ENCODE measurements at places on chromosomes 5 and 9.

DNA sequence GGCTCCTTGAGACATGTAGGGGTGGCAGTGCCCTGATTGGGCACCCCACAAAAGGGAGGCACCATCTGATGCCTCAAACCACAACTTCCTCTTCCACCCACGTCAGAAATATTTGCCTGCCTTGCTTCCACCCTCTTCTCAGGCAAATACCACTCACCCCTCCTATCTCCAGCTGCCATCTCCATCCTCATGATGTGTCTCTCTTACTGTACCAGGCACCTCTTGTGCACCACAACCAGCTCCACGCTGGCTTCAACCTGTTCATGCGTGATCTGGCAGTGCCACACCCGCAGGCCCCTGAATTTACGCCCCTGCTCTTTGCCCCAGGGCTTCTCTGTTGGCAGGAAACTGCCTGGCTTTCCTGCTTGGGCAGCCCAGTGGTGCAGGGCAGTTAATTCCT lies 87.8 kb upstream of the HSPA9 start:
- DNase-seq, result peak; percentile 28

DNA sequence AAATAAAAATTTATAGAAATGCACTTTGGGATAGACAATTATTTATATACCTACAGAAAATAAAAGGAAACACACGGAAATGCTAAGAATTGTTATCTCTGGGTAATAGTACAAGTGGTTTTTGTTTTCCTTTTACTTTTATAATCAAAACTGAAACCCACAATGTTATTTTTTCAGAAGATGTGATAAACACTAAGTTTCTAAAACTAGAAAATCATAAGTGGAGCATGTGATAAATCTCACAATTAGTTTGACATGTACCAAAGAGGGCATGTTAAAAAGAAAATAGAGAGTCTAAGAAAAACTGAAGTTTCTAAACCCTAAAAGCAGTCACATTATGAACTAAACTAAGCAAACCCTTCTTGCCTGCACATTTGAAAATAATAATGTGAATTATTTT lies 61.1 kb downstream of the OXCT1 start:
- DNase-seq, result no peak

- DNase-seq, result no peak
Observed at GRCh38 chr5:78887384-78888118, 97.6 kb downstream of the ARSB start.

GRCh38 chr9:135989722-135990467 lies 28.7 kb upstream of the UBAC1 start:
- DNase-seq, result no peak

GRCh38 chr9:129109537-129109903 lies 1.1 kb downstream of the CRAT start:
- DNase-seq, result no peak

GRCh38 chr5:105882956-105883481 lies 1787.7 kb downstream of the EFNA5 start:
- no peak for DNase-seq

- no peak for DNase-seq
Observed at GRCh38 chr5:126599499-126599898, 1.2 kb upstream of the PHAX start.

DNA sequence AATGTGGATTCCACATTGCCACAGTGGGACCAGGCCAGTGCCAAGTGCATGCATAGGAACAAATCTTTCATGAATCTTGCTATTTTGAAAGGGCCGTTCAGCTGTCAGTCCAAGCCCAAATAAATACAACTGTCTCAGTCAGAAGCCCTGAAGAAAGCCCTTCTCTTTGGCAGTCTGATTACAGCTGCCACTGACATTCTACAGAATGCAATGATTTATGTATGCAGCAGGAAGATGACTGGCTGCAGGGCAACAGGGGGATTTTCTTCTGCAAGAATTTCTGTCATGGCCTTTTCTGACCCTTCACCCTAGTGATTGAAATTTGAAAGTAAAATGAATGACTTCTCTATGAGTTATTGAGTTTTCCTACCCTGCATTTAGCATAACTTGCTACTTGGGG lies 86.7 kb upstream of the FER start:
- DNase-seq, result no peak

GRCh38 chr5:74092766-74093165 lies 466.8 kb downstream of the ARHGEF28 start:
- DNase-seq, result no peak

- no peak for DNase-seq
Observed at GRCh38 chr5:143138839-143139238, 264.6 kb downstream of the NR3C1 start.

DNA sequence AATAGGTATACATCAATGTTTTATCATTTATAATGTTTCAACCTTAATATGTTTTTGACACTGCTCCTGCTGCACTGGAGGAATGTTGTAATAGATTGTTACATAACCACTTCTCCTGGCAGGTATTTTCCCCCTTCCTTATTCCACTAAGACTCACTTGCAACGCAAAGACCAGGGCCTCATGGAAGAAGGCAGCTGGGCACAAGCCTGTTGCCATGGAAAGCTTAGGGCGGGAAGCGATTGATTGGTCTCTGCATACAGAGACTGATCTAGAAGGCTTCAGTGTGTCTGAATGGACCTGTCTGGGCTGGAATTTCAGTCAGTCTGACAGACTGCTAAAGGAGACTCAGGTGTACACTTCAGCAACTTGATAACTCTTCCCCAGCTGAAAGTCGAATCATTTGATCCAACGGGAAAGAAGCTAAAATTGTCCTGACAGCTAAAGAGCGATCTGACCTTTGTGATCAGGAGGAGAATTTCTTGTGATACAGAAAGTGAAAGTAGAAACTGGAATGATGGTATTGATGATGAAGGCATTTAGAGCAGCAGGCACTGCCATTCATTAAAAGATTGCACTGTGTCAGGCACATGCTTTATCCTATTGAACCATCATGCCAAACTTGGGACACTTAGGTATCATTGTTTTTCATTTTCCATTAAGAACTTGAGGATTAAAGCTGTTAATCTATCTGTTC lies 65.1 kb downstream of the GRIA1 start:
- no peak for DNase-seq

- DNase-seq, result no peak
Observed at GRCh38 chr5:57538341-57538955, 55.8 kb upstream of the ACTBL2 start.

DNA sequence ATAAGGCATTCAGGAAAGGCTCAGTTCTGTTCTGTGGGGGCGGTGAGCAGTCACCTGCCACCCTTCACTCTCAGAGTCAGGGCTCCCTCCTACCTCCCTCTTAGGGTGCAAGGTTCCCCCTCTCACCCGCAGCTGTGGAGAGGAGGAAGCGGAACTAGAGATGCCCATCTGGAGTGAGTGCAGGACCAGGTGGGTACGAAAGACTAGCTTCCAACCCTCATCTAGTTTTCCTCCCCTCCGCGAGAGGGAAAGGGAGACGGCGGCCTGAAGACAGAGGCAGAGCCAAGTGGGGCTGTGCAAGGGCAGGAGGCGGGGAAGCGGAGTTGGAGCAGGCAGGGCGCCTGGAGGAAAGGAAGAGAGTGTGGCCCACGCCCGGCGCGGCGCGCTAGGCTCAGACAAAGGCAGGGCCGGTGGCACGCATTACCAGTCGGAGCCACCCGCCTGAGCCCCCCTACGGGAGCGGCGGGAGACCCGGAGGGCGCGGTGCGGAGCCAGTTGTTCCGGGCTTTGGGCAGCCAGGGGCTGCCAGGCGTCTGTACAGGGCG lies 7.3 kb downstream of the PRR7 start:
- DNase-seq, result no peak

- no peak for DNase-seq
Observed at GRCh38 chr5:119049824-119050449, 20.9 kb upstream of the DMXL1 start.

DNA sequence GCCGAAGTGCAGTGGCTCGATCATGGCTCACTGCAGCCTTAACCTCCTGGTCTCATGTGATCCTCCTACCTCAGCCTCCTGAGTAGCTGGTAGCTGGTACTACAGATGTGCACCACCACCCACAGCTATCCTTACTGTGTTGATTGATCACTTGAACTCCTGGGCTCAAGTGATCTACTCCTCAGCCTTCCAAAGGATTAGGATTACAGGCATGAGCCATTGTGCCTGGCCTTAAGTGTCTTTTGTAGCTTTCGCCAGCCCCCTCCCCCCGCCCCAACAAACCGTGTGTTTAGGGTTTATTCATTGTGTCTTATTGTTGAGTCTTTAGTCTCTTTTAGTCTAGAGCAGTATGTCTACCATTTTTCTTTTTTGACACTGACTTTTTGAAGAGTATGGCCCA lies 33.1 kb downstream of the SPIN1 start:
- DNase-seq, result no peak

DNA sequence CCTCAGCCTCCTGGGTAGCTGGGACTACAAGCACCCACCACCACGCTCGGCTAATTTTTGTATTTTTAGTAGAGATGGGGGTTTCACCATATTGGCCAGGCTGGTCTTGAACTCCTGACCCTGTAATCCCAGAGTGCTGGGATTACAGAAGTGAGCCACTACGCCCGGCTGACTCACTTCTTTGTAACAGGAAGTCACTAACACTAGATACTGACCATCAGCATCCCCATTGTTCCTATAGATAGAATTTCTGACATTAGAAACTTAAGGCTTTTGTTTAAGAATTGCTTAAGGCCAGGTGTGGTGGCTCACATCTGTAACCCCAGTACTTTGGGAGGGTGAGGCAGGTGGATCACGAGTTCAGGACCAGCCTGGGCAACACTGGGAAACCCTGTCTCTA lies 42.2 kb downstream of the LEAP2 start:
- no peak for DNase-seq

DNA sequence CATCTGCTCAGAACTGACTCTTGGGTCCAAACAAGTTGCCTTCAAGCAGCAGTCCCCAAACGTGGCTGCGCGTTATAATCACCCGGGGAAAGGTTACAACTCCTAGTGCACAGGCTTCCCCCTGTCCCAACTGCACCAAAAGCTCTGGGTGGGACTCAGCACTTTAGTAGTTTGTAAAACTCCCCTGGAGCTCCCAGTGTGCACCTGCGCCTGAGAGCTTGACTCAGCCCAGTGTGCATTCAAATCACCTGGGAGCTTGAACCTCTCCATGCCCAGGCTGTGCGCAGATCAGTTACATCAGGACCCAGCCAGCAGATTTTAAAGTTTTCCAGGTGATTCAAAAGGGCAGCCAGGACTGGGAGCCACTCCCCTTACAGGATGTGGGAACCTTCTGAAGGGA lies 151.4 kb downstream of the COL23A1 start:
- no peak for DNase-seq

DNA sequence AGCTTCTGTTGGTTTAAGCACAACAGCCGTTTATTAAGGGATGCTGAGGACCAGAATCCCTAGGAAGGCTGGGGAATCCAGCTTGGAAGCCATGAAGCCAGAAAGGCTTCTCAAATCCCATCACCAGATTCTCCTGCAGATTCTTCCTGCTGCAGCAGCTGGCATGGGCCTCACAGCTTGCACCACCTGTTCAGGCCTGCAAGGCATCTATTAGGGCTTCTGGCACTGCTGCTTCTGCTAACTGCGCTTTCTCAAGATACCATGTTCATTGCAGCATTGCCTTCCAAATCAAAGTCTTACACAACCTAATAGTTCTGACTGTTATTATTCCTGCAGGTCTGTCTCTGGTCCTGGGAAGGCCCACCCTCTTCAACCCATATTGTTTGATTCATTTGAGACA lies 51.2 kb upstream of the ZNF366 start:
- DNase-seq, result no peak

- no peak for DNase-seq
Observed at GRCh38 chr5:62597314-62597713, 18.7 kb downstream of the LRRC70 start.

GRCh38 chr9:113587471-113588031 lies 124.0 kb downstream of the RGS3 start:
- DNase-seq, result no peak

DNA sequence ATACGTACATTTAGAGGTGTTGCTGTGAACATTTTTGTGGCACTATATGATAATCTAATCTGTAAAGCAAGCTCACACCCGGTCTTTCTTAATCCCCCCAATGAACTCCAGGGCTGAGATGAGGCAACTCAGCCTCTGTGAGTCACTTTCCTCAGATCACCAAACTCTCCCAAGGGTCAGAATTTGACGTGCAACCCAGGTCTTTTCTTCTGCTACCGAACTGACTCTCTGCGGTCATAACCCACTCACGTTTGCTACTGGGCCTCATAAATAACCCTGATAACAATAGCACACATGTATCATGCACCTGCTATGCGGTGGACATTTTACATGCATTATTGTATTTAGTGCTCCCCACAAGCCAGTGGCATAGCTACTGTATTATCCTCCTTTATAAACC lies 153.1 kb downstream of the DROSHA start:
- no peak for DNase-seq

- no peak for DNase-seq
Observed at GRCh38 chr5:142551338-142552067, 134.4 kb downstream of the FGF1 start.

DNA sequence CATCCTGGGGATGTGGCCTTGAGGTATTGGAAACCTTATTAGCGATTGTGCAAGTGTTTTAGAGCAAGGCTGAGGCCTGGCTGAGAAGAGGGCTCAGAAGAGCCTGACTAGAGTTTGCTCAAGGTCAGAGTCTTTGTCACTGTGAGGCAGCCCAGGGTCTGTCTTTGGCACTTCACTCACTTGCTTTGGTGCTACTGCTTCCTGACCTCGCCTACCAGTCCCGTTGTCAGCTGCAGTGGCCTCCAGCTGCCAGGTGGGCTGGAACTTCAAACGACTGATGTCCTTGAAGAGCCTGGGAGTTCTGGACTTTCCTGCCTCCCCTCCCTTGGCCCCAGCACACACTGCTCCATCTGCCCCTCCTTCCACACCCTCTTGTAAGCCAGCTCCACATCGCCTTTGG lies 228.0 kb downstream of the SNX18 start:
- DNase-seq, result no peak

- no peak for DNase-seq
Observed at GRCh38 chr9:127595611-127596010, 16.5 kb upstream of the STXBP1 start.

DNA sequence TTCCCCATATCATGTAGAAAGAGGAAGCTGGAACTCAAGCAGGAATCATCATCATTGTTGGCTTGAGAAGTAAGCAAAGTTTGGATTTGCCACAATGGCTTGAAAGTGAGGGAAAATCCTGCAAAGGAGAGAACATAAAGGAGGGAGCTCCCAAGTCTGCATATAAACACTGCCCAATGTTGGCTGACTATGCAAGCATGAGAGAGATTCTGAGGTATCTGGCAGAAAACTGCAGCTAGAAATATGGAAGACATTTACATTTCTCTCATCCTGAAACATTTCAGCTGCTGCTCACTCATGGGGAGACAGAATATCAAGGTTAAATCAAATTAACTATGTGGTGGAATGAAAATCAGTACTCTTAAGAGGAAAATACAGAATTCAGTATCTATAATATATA lies 415.6 kb upstream of the TNC start:
- no peak for DNase-seq

GRCh38 chr5:137462816-137463520 lies 36.2 kb downstream of the SPOCK1 start:
- no peak for DNase-seq

- DNase-seq, result no peak
Observed at GRCh38 chr5:150527038-150527437, 19.1 kb downstream of the NDST1 start.

GRCh38 chr5:138752951-138753793 lies at the start of gene CTNNA1:
Gene CTNNA1, plus strand, starts transcription at chr5:138753425. Its CDS starts 28,500 bp downstream, at chr5:138781925.
- peak; percentile 16 for DNase-seq
